ENCODE measurements at places on chromosomes 1 and 21. TPM values are rescaled to one million over a fixed set of nuclear protein-coding genes. Genes with fewer than 3 reads are reported as not detected.
A peak's percentile ranks its signal among the peaks of the same experiment; 100 is the strongest.

DNA sequence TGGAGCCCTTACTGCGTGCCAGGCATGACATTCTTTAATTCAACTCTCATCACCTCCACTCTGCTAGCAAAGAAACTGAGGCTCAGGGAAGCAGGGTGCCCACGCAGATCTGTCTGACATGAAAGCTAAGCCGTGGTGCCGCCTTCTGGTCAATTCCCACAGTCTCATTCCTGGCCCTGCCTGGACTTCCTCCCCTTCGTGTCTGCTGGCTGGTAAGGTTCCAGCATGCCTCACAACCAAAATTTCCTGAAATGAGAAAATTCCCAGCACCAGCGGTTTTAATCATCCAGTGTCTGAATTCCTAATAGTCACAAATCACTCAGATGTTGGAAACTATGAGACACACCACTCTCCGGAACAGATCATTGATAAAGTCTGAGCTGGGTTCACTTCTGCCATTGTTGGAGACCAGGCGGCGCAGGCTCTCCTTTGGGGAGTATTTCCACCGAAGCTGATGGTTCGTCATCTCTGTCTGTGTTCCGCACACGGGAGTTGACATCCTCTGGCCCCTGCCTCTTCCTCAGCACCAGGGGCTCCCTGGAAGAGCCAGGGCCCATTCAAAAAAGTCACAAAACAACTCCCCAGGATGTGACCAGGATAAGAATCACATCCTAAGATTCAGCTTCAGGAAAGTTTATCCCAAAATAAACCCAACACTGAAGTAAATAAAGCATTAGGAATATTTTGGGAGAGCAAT, 167.7 kb downstream of the PLPP3 start:
- DNase-seq = no peak

DNA sequence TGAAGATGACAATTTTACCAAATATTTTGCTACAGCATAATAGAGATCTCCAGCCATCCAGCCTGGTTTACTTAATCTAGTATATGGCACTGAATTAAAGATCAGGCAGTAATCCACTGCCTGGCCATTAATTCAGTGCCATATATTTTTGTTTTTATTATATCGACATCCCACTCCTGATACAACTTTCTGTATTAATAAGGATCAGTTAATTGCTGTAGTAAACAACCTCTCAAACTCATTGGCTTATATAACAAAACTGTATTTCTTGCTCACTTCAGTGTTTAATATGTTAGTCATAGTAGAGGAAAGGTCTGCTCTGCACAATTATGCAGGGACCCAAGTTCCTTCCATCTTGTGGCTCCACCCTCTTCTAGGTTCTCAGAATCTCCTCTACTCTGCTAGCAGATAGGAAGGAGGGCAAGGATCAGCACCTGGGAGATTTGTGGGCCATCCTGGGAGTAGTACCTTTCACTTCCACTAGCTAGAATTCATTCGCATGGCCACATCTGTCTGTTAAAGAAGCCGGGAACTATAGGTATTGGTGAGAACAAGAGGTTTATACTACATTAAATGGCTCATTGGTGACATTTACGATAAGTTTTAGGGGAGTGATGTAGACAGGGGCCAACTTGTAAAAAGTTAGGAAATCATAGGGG, 3.6 kb upstream of the ZDHHC18 start:
- DNase-seq = no peak

GRCh38 chr1:218669431-218669830, 324.3 kb downstream of the TGFB2 start:
- DNase-seq = no peak

- DNase-seq = no peak
Observed at GRCh38 chr1:165476776-165477175, 31.9 kb upstream of the RXRG start.

GRCh38 chr1:71043065-71043464, 4.6 kb downstream of the PTGER3 start:
- DNase-seq = no peak

- peak; percentile 93 for DNase-seq
Observed at GRCh38 chr1:56831871-56832693, 12.9 kb upstream of the FYB2 start.

GRCh38 chr1:117671781-117672501, 66.1 kb downstream of the TENT5C start:
- DNase-seq = peak; percentile 15

- no peak for DNase-seq
Observed at GRCh38 chr1:169143346-169143745, 36.9 kb downstream of the ATP1B1 start.

DNA sequence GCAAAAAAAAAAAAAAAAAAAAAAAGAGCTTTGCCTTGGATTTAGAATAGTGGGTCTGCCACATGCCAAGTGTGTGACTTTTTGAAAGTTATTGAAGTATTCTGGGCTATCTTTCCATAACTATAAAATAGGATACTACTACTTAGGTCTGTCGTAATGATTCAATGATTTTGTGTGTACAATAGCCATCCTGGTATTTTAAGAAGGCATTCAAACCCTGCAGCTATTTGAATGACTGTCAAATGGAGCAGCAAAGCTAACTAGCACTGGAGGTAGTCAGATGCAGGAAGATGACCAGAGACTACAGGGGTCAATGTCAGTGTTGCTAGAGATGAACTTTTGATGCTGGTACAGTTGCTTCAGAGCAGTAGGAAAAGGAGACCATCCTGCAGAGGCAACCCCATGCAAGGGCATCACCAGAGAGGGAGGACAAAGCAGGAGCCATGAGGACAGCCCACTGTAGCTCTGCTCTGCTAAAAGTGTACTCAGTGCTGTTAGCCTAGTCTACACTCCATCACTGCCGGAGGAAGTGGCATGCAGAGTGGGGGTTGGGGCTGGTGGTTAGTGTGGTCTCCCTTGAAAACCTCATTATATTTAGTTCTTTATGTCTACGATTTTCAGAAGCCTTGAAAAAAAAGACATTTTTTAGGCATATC, 29.0 kb downstream of the DUSP10 start:
- DNase-seq = no peak

GRCh38 chr1:9782897-9783296, 40.9 kb downstream of the CLSTN1 start:
- no peak for DNase-seq

GRCh38 chr21:42527489-42528158, 14.0 kb downstream of the SLC37A1 start:
- DNase-seq = no peak

GRCh38 chr1:225476538-225476988, 48.7 kb upstream of the LBR start:
- no peak for DNase-seq

- DNase-seq = no peak
Observed at GRCh38 chr1:117634631-117635030, 28.8 kb downstream of the TENT5C start.

DNA sequence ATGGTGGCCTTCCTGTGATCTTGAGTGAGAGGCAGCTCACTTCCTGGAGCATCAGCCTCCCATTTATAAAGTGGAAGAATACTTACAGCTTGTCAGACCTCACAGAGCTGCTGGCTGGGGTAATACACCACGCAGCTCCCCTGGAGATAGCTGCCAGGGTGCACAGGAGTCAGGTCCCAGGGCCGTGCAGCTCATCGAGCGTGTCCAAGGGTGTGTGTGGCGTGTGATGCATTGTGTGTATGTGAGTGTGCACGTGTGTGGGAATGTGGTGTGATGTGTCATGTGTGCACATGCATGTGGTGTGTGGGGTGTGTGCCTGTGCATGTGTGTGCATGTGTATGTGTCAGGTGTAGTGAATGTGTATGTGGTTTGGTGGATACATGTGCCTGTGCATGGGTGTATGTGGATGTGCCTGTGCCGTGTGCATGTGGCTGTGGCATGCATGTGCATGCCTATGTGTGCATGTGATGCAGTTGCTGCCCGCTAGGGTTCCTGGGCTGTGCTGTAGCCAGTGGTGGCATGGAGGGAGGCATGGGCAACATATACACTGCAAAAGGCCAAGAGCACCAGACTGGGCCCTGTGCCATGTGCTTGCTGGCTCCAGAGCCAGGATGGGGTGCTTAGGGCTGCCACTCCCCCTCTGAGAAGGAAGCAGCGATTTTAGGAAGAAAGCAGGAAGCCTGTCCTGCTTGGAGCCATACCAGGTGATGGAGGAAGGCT, 24.6 kb downstream of the WNT3A start:
- no peak for DNase-seq

DNA sequence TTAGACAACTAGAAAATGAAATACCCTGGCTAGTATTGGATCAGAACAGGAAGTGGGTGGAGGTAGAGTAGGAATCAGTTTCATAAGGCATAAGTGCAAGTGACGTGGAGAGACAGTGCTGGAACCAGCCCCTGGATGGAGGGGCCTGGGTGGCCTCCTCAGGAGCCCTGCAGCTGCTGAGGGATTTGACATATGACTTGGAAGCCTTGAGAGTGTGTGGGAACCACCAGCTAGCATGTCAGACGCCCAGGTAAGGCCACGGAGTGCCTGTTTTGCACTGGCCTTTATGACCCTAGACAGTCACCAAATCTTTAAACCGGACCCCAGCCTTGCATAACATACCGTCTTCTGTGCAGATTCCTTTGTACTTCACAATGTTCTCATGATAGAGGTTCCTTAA, 94.4 kb downstream of the RAVER2 start:
- DNase-seq = no peak

DNA sequence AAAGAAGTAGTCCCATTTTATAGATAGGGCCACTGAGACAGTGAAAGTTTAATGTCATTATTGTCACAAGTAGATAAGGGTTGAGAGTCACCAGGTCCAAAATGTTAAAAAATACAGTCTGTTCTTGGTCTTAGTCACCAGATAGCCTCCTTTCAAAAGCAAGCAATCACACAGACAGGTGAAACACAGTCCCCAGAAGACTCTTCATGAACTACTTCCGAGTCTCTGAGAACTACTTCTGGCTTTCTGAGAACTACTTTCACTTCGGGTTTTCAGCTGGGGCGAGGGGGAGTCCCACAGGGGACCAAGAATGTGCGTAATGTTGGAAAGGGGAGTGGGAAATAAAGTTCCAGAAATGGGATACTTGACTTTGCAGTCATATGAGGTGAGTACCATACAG, 143.2 kb downstream of the HHIPL2 start:
- DNase-seq = no peak

DNA sequence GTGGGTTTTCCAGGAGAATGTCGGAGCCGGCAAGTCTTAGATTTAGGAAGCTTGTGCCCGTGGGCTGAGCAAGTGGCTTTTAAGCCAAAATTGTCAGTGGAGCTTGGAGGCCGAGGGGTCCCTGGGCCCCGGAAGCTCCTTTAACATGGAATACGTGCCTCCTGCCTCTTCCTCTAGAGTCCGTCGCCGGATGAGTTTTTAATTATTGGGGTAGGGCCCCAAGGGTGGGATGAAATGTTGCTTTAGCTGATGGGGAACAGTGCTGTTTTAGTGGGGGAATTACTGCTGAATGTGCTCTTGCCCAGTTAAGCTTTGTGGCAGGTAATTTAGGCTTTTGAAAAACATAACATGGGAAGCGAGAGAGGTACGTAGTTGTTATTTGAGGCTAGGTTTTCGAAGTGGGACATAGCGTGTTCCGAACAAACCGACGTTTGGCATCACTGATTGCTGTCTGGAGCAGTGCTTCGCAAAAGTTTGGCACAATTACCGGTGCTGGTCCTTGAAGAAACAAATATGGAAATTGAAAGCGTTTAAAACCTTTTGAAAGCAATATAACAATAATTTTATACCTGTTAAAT, 786 bp downstream of the RPL5 start:
- DNase-seq = no peak

Gene SEMA4A
- polyA plus RNA-seq = 6.6 TPM

Gene SAMD11
- 2.4 TPM for polyA plus RNA-seq

Gene CD1C
- not detected for polyA plus RNA-seq

Gene GJA8
- polyA plus RNA-seq = not detected

Gene G0S2
- polyA plus RNA-seq = 3.5 TPM

Gene FCRL5
- polyA plus RNA-seq = not detected

Gene BMP8A
- polyA plus RNA-seq = 2.5 TPM

Gene ELAPOR1
- polyA plus RNA-seq = 205 TPM
